ENCODE measurements at places on chromosomes 1 and 21.
A peak's percentile ranks its signal among the peaks of the same experiment; 100 is the strongest.

DNA sequence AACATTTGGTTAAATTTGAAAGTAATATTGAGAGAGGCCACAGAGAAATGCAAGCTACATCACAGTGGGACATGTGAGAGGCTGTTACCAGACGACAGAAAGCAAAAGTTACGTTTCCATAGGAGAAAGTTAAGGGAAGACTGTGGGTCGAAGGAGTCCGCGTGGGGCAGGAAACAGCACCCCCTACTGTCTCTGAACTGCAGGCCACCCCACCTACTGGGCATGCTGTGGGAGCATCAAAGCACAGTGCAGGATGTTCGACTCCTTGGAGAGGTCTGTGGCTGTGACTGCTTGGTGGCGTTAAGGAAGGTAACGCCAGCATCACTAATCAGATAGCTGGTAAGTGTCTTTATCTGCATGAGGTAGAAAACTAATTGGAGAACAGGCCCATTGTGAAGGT, 123.9 kb downstream of the PTBP2 start:
- DNase-seq, result no peak

- no peak for DNase-seq
Observed at GRCh38 chr21:21715266-21715969, 717.2 kb downstream of the NCAM2 start.

GRCh38 chr1:192342842-192343241, 26.1 kb downstream of the RGS21 start:
- DNase-seq, result no peak

- DNase-seq, result peak; percentile 21
Observed at GRCh38 chr1:181479137-181479745, 4.1 kb upstream of the CACNA1E start.
